Stimulated activated CD8-positive, alpha-beta memory T cell treated with anti-CD3 and anti-CD28 coated beads, Interleukin-4, amount 100 ng/mL, for 48 hours (primary cell): ENCODE measurements at places on chromosomes 3 and 15.

GRCh38 chr3:150300852-150301517 lies 107.1 kb upstream of the TSC22D2 start:
- no peak for DNase-seq

DNA sequence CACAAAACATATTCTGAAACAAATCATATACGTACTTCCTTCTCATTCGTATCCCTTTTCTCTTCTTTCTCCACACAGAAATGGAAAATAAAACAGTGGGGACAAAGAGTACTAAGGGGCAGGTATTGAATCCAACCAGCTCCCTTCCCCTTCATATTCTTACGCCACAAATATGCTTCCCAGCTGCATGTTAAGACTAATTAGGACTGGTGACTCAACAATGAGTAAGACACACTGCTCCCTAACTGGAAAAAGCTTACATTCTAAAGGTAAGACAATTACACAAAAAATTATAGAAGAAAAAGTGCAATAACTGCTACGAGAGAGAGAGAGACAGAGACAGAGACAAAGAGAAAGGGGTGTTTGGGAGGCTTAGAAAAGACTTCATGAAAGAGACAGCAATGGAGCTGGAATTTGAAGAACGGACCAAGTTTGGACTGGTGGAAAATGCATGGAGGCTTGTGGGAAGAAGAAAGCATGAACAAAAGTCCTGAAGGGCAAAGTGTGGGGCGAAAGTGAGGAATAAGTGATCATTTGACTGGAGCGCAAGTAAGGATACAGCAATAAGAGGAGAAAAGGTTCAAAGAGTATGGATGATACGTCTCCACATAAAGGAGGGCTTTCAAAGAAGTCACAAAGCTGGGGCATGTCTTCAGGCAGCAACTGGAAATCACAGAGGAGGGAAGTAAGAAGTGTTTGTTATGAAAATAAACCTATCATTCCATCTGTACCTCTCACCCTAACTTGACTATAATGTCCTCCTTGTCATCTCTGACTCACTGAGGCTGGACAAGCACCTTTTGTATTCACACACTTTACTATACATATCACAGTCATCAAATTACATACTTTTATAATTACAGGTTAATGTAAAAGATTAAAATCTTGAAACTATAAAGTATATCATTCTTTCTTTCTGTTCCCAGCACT lies 49.2 kb downstream of the RYK start:
- no peak for DNase-seq

DNA sequence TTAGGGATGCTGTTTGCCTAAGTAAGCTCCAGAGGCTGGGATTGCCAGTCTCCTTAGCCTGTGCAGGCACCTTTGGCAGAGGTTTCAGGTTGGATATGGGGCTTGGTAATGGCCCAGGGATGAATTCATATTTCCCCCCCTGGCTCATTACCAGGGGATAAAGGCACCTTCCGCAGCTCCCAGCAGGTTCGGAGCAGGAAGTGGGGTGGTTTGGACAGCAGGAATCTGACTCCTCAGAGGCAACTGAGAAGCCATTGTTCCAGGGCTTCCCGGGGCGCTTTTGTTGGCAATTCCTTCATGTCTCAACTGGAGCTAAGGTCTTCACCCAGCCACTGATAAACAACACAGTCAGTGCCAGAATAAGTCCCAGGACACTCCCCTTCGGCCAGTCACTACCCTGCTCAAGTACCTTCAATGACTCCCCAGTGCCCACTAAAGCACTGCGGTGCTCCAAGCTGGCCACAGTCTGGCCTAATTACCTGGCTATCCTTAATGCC lies 85.3 kb upstream of the SLC6A6 start:
- DNase-seq = no peak

- DNase-seq = no peak
These were observed 54.7 kb upstream of the SMAD6 start for GRCh38 chr15:66647358-66647757.

GRCh38 chr3:190485830-190486532 lies 27.9 kb upstream of the IL1RAP start:
- DNase-seq = no peak

- no peak for DNase-seq
These were observed 2.5 kb upstream of the CAPN3 start for GRCh38 chr15:42356851-42357250.

- no peak for DNase-seq
These were observed 480.5 kb upstream of the ARRDC4 start for GRCh38 chr15:97479957-97480356.

DNA sequence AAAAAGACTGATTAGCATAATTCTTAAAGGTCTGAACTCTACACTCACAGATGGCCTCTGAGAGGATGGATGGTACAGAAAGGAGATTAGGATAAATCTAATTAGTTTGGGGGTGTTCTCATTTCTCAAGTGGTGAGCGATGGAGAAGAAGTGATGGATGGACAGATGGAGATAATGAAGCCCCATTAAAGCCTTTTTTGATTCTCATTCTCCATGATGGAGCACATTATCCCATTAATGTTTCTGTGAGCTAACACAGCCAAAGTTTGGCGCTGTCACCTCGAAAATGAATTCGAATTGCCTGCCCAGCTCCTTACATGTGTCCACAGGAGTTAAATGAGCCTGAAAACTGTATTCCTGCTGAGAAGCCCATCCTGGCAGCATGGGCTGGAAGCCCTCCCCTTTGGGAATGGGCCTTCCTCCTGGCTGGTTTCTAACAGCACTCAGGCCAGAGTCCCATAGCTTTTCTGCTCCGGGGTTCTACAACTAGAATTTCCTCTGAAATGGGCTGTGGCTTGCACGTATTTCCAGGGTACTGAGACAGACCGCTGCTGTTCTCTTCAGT lies 726.0 kb upstream of the CFAP20DC start:
- no peak for DNase-seq

DNA sequence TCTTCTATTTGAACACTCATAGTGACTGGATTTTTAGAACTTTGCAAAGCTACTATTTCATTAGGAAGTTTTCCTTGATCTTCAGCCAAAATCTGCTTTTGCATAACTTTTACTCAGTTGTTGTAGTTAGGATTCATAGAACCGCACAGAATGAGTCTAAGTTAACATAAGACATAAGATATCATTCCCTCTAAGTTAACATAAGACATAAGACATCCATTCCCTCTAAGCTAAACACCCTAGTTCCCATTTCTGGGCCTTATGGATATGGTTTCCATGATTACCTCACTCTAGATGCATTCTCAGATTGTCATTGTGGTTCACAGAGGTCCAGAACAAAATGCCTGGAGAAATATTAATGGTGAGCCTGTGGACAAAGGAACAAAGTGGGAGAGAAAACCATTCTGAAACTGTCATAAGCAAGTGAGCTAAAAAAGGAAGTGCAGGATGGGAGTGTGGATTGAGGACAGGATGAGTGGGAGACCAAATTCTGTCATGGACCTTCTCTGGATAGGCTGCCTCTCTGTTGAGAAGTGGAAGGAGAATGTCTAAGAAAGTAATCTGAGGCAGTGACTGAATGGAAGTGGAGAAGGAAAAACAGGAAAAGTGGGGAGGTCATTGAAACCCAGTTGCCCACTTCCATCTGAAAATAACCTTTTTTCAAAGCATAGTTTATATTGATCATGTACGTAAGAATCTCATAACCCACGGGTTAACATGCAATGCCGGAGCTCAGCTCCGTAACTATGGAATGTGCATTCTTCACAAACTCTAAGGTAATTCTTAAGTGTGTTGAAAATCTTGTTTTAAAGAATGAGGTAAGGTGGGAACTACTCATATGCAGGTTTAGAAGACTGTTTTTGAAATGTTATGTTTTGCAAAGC lies 37.4 kb upstream of the SECISBP2L start:
- DNase-seq = no peak
